GM23338 (cell line): ENCODE measurements at places on chromosomes 1 and 21.
A peak's percentile ranks its signal among the peaks of the same experiment; 100 is the strongest.

DNA sequence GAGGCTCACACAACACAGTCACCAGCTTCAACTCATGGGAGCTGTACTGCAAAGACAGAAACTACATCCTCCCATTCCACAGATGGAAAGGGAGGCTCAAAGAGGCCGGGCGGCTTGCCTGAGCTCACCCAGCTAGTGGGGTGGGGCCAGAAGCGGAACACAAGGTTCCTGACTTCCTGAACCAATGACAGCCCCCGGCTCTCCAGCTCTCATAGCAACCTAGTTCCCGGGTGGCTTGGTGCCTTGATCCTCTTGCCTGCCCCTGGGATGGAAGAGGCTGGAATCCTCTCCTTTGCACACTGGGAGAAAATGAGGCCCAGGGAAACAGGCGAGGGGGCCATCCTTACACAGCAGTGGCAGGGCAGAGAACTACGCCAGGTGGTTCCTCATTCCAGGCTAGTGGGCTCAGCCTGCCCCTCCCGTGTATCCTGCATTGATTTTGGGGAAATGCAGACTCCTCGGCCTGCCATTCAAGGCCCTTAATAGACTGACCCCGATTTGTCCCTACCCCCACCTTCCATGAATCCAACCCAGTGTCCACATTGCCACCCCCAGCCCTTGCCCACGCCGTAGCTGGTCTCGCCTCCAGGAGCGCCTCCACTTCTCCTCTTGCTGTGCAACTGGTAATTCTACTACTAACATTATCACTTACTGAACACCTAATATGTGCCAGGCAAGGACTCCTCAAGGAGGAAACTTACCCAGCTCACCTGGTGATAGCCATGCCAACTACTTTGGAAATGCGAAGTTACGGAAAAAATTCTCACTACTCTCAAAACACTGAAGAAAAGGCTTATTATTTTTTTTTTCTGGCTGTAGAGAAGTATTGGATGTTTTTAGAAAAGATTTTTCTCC, 5.0 kb downstream of the RAP1GAP start:
- peak; percentile 49 for DNase-seq

- peak; percentile 56 for DNase-seq
Observed at GRCh38 chr1:185939142-185939541, 205.0 kb downstream of the HMCN1 start.

DNA sequence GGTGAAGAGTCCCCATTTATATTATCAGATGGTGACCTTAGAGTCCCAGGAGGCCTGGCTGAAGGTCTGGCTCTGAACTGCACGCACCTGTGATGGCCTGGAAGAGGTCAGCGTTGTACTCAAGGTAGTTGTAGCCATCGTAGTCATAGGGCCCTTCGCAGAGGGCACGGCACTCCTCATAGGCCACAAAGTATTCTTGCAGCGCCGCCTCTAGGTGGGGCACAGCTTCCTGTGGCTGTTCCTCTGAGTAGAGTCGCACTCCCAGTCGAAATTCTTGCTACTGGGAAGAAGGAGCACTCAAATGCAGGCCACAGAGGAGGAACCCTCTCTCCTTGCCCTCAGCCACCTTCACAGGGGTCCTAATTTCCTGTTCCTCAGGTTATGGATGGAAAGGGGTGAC, 7.7 kb downstream of the P3H1 start:
- peak; percentile 65 for DNase-seq

GRCh38 chr1:219566951-219567947, 45.7 kb downstream of the ZC3H11B start:
- peak; percentile 36 for DNase-seq

DNA sequence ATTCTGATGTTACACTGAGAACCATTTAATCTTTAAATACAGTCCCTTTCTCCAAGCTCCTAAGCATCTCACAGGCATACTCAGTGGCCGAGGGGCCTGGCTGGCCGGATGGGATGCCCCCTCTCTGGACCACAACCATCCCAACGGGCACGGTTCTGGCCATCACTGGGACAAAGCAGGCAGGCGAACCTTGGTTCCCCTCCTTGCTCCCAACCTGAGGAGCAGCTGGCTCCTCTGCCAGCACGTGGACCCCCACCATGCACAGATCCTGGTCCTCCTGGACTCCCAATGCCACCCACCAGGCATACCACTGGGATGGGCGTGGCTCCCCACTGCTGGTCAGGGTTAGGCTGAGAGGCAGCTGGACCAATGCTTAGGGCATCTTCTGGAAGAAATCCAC, 19.8 kb upstream of the PRDM16 start:
- no peak for DNase-seq

DNA sequence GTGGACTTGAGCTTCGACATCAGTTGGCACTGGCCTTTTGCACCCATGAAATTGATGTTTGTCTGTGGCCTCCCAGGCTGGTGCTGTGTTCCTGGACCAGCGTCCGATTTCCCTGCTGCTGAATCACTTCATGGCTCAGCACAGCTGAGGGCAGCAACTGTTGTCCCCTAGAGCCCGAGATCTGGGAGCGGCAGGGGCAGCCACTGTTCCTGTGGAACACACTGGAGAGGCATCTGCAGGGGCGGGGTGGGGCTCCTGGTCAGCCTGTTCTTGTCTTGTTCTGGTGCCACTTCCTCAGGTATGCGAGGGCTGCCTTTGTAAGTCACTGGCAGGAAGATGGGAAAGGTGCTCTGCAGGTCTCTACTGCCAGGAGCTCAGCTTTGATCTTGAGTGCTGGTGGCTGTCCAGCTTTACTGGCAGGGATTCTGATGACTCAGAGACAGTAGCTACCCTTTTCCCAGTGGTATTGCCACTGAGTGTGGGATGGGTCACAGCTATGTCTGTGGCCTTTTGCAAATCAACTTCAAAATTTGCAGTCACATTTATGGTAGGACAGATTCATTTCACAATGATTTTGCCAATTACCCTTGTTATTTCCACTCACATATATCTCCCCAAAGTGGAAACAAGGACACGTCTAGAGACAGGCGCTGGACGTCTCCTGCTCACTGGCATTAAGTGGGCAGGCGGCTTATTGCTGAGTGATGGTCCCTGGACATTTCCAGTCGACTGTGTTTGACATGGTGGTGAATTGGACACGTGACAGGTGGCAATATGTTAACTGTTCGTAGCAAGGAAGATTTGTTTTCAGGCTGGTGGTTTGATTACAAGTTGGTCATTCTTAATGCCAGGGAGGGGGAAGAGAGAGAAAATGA, 15.3 kb downstream of the AGPAT3 start:
- DNase-seq: peak; percentile 23

GRCh38 chr1:44436401-44437106, 31.5 kb downstream of the RNF220 start:
- DNase-seq: no peak
